ENCODE measurements at places on chromosomes 3 and 15. TPM values are rescaled to one million over a fixed set of nuclear protein-coding genes. Genes with fewer than 3 reads are reported as not detected.
A peak's percentile ranks its signal among the peaks of the same experiment; 100 is the strongest.

The CORO2B gene
- 4.9 TPM for total RNA-seq

The HHATL gene
- 545 TPM for total RNA-seq

The TMCO5A gene
- not detected for total RNA-seq

DNA sequence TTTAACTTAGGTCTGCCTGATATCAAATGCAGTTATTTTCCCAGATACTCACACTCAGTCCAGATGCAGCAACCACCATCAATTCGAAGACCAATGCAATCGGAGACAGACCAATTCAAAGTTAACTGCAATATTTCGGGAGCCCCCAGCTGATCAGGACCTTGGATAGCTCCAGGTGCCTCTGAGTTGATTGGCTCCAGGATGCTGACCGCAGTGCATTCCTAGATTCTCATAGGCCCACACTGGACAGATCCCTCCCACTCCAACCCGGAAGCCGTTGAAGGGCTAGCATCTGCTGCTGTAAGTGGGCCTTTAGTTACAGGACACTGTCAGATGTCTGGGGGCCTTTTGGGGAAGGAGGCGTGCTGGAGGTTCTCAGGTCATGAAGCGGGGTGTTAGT lies 89.5 kb upstream of the ATP2B2 start:
- peak; percentile 44 for DNase-seq

- no peak for DNase-seq
Measured at GRCh38 chr3:137694836-137695235, 69.3 kb upstream of the SOX14 start.

GRCh38 chr3:52041118-52041731 lies 15.1 kb downstream of the DUSP7 start:
- DNase-seq, result no peak

GRCh38 chr3:103057003-103057402 lies 622.2 kb downstream of the ZPLD1 start:
- DNase-seq, result no peak

DNA sequence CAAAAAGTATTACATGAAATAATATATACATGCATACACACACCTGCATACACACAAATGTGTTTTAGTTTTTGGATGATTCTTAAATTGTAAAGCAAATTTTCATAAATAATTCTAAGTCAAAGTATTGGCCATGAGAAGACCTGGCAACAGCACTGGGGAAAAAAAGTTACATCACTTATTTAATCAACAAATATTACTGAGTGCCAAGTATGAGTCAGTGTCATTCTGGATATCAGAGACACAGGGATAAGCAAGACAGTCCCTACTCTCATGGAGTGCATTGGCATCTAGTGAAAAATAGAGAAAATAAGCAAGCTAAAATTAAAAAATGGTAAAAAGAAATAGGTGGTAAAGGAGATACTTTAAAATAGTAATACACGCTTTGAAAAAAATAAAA lies 29.4 kb upstream of the GUCA1C start:
- DNase-seq, result no peak

DNA sequence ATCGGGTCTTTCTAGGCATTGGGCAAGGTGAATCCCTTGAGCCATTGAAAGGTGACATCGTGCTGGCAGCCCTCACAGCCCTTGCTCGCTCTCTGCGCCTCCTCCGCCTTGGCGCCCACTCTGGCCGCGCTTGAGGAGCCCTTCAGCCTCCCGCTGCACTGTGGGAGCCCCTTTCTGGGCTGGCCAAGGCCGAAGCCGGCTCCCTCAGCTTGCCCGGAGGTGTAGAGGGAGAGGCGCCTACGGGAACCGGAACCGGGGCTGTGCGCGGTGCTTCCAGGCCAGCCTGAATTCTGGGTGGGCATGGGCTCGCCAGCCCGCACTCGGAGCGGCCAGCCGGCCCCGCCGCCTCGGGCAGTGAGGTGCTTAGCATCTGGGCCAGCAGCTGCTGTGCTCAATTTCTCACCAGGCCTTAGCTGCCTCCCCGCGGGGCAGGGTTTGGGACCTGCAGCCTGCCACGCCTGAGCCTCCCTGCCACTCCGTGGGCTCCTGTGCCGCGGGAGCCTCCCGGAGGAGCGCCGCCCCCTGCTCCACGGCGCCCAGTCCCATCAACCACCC lies 35.4 kb upstream of the INO80 start:
- DNase-seq, result no peak

DNA sequence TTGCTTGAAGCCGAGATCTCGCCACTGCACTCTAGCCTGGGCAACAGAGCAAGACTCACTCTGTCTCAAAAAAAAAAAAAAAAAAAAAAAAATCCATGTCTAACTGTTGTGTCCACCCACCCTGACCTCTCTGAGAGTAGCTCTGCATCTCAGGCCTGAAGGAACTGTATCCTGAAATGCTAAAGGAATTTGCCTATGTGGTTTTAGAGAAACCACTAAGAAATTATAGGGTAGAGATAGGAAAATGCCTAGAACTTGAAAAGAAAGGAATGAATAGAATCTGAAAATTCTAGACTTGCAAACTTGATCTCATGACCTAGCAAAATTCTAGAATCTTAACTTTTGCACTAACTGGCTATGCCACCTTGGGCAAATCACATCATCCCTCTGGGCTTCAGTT lies 217.5 kb upstream of the ROPN1 start:
- no peak for DNase-seq

GRCh38 chr3:128994173-128994512 lies 267 bp upstream of the CFAP92 start:
- DNase-seq, result no peak

- peak; percentile 58 for DNase-seq
Measured at GRCh38 chr3:53806182-53807116, 39.8 kb downstream of the CHDH start.

Measured in heart left ventricle (tissue), 16 donors.